ENCODE measurements at places on chromosomes 11 and 22.
A peak's percentile ranks its signal among the peaks of the same experiment; 100 is the strongest.

GRCh38 chr11:10017911-10018310, 276.1 kb downstream of the SBF2 start:
- DNase-seq, result no peak

- DNase-seq, result no peak
These were observed 6.0 kb upstream of the LGALS12 start for GRCh38 chr11:63499874-63500273.

DNA sequence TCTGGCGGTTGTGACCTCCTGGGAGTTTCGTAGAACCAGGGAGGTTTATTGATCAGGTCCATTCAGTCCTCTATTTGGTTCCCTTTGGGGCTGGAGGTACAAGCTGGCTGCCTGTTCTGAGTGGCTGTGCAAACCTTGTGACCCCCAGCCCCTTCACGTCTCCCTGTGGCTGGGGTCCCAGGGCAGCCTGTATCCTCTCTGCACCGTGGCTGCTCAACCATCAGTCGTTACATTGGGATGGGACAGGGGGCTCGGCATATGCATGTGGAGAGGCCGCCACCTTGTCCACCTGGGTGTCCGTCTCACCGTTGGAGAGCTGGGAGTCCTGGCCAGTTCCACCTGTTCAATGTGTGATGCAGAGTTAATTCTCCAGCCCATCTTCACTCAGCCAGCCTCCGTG, 195.7 kb downstream of the TBC1D22A start:
- no peak for DNase-seq

DNA sequence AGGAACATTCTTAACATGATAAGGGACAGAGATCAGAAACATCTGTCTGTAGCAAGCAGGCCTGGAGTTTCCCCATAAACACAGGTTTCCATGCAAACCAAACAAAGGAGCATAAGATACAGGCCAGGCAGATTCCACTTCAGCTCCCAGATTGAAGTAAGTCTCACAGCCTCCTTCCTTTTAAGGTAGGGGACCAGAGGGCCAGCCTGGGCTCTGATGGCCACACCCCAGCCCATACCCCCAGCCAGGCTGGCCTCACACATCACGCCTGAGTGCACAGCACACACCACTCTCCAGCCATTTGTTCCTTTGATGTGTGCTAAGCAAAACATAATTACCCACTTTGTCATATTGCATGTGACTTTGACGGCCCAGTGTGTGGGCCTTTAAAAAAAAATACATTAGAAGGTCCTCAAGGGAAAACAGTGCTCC, 518.7 kb downstream of the NTM start:
- no peak for DNase-seq

GRCh38 chr11:117796456-117796871, 552 bp downstream of the DSCAML1 start:
- no peak for DNase-seq

DNA sequence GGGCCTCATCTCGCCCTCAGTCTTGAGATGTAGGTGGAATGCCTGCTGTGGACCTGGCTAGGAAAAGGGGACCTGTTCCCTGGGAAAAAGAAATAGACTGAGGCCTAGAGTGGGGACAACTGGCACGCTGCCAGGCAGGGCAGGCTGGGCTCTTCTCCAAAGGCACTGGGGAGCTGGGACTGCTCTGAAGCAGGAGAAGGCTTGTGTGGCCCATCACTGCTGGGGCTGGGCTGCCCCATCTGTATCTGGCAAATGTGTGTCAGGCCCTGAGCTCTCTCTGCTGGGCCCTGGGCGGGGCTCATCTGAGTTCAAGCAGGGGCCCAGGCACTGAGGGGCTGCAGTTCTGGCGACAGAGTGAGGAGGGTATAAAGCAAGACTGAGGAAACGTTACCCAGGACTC, 32.9 kb downstream of the ARVCF start:
- no peak for DNase-seq

- peak; percentile 87 for DNase-seq
These were observed at the start of gene PHRF1 for GRCh38 chr11:575996-576768. TSS of gene PHRF1 (plus strand) at chr11:576470. CDS start at chr11:581513, 5,043 bp downstream.

DNA sequence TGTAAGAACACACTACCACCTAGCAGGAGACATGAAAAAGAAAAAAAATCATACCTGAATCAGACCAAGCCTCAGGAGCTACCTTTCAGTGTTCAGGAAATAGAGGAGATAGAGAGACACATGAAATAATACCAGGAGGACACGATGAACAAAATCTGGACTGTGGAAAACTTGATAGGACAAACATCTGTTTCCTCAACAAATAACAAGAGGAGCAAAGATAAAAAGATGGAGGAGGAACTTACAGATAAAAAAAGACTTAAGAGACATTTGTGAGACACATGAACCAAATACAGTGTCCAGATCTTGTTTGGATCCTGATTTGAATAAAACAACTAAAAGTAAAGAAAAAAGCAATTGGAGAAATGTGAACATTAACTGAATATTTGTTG, 12.4 kb upstream of the KCNE3 start:
- no peak for DNase-seq

DNA sequence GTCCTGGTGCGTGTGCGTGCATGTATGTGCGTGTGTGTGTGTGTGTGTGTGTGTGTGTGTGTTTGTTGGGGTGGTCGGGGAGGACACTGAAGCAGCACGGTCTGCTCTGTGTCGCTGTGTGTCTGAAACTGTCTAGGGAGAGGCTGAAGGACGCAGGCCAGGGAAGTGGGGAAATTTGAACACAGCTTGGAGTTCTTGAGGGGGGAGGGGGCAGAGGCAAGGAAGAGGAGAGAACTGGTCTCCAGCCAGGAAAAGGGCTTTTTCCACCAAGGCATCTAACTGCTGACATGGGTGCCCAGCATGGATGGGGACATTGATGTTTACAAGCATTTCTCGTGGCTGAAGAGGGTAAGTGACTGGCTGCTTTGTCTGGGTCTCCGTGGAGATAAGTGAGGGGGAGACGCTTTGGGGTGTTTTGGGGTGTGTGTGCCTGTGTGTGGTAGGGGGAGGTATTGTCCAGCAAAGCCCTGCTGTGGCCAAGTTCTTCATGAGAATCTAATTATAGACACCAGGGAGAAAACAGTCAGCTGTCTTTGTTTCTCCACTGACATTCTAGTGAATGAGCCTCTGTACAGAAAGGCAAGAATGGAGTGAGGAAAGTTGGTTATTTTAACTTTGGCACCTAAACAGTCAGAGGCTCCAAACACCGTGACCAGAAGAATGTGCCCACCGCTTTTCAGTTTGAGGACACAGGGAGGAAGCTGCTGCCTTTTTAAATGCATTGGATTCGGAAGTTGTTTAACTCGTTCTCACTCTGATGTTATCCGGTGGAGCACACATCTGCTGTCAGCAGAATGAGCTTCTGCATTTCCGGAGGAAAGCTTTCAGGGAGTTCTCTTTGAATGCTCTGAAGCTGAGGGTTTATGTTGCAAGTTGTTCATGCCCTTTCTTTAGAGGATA, 63.7 kb downstream of the PPFIBP2 start:
- DNase-seq, result no peak

- peak; percentile 47 for DNase-seq
These were observed 1.6 kb downstream of the PIM3 start for GRCh38 chr22:49962012-49962750.

DNA sequence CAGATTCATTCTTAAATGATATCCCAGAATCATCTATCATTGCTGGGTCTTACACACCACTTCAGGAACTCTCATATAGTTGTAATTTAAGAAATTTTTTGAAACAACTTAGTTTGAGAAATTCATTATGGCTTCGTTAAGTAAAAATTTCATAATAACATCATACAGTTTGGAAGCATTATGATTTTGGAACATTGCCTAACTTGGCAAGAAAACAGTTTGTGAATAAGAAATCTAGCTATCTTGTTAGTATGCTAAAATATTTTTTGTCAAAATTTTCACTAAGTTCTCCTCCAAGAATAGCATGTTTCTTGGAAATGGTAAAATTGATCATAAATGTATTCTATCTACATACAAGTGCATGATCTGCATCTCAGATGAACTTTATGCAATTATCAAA, 217.7 kb downstream of the CNTN5 start:
- DNase-seq, result no peak

DNA sequence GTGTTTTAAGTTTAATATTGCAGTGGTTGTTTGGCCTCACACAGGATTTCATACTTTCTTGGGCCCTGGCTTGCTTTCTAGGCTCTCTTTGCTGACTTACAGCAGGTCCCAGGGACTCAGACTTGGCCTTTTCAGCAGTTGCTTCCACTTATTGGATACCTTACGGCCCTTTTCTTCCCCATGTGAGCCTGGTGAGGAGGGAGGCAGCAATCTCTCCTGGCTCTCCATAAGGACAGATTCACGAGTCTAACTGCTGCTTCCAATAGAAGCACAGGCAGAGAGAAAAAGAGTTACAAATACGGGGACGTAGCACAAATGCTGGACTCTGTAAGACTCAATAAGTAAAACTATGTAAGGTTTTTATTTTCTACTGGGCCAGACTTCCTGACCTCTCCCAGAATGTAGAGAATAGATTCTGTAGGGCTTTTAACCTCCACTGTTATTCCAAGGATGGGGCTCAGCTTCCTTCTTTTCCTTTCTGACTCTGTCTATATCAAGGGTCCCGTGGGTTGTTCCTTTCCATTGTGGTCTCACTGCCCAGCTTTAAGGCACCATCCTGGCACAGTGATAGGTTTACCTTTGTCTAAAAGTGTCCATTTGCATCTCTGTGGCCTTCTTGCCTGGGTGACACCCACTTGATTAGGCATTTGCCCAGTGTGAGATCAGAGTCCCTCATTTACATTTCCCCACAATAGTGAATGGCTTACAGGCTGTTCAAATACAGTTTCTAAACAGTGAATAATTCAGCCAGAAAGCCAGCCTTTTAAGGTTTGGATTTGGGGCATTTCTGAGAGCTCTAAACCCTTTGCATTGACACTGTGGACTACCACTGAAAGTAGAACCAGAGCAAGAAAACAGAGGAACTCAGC, 92.8 kb downstream of the RASSF10 start:
- DNase-seq, result no peak

- no peak for DNase-seq
These were observed 36.2 kb downstream of the PISD start for GRCh38 chr22:31625661-31626426.

DNA sequence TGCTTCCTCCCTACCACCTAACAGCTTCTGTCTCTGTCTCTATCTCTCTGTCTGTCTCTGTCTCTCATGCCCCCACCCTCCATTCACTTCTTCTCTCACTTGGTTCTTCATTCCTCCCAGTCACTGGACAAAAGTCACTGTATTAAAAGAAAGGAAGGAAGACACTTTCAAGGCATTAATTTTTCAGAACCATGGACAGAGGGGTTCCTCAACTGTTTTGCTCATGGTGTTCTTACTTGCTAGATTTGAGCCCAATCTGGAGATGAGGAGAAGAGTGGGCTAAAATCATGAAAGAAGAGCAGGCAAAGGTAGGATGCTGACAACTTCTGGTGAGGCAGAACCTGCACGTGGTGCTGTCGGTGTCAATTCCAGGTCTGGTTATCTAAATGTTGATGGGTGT, 116.7 kb upstream of the LARGE1 start:
- no peak for DNase-seq

GRCh38 chr11:64553554-64554201, 37.3 kb upstream of the SLC22A12 start:
- DNase-seq, result peak; percentile 58

DNA sequence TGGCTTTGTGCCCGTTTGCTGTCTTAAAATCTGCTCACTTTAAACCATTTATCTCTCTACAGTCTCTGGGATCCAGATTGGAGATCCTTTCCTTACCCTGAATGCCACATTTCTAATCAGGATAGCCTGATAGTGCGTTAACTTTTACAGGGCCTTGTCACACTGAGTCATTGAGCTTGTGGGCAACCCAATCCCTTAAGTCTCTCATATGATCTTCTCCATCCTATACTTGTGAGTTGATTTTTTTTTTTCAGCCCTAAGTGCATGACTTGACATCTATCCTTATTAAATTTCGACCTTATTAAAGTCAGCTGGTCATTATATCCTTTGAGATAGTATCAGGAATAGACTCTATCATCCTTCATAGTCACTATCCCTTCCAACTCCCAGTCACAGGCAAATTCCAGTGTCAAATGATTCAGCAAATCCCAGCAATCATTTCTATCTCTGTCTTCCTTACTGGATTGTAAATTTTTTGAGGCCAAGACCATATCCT, 57.7 kb downstream of the TEAD1 start:
- DNase-seq, result no peak

DNA sequence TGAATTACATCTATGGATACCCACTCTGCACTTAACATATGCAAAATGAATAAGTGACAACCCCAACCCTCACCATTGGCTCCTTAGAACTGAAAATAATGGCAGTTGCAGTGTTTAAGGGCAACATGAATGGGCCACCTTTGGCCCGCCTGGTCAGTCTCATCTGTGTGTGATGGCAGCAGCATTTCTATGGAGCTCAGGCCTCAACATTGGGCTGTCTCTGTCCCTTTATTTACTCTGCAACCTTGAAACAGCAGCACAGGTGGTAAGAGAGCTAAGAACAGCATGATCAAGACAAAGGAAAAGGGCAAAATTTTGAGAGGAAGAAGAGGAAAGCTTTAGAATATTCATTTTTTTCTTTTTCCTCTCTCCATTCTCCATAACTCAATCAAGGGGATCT, 38.3 kb upstream of the TMEM135 start:
- DNase-seq, result no peak

All from NCI-H524 (cell line).